ENCODE measurements at places on chromosomes 6 and 20.
A peak's percentile ranks its signal among the peaks of the same experiment; 100 is the strongest.

DNA sequence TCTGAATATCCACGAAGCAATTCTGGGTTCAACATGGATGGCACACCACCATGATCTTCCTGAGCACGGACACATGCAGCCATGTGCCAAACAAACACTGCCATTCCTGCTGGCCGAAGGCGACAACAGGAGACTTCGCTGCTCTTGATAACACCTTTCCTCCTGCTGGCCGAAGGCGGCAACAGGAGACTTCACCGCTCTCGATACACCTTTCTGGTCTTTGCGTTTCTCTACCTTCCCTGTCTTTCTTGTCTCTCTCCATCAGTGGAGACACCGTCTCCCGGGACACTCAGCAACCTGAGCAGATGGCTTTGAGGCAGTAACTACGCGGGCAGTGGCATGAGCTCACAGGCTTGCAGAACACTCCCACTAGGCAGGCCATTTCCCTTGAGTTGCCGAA, 54.9 kb upstream of the MPC1 start:
- DNase-seq = no peak

DNA sequence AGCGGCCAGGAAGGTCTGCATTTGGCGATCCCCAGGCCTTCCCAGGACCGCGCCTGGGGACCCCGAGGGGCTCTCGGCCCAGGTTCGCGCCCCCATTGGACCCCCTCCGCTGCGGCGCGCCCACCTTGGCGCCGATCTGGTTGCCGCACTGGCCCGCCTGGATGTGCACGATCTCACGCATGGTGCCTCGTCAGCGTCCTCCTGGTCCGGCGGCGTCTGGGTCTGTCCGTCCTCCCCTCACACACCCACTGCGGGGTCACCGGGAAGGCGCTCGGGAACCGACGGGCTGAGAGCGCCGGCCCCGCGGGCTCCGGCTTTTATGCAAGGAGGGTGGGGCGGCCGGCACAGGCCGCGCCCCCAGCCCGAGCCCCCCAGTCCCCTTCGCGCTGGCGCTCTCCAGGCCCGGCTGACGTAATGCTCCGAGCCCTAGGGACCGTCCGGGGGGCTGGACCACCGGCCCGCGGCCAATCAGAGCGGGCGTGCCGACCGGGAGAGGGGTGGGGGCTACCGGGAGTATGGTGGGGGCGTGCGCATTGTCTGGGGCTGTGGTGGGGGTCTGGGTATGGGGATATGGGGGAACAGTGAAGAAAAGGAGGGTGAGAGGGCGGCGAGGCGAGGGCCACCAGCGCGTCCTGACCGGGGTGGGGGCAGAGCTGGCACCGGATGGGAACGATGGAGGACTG, at the start of gene TUBB2B:
Gene TUBB2B (minus strand): TSS at position 291 of the 683 bp plus-strand sequence. CDS start 110 bp downstream, at position 181.
- DNase-seq = no peak

DNA sequence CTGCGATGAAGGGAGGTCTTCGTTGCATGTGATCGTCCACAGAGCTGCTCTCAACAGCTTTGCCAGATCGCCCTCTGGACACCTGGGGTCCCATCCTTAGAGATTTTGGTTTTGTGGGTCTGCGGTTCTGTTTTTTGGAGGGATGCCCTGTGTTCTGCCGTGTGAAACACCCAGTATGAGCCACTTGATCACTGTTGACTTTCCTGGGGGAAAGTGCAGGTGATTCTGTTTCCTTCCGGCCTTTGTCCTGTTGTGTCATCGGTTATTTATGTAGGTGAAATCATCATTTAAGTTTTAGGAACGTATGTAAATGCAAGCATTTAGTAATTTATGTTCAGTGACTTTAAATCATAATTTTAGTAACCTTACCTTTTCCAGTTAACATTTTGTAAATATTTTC, 56.4 kb upstream of the SLC22A1 start:
- DNase-seq = no peak

- DNase-seq = no peak
Measured at GRCh38 chr20:49561256-49561655, 6.7 kb downstream of the PTGIS start.

- no peak for DNase-seq
Measured at GRCh38 chr6:117932676-117933075, 25.6 kb downstream of the SLC35F1 start.

DNA sequence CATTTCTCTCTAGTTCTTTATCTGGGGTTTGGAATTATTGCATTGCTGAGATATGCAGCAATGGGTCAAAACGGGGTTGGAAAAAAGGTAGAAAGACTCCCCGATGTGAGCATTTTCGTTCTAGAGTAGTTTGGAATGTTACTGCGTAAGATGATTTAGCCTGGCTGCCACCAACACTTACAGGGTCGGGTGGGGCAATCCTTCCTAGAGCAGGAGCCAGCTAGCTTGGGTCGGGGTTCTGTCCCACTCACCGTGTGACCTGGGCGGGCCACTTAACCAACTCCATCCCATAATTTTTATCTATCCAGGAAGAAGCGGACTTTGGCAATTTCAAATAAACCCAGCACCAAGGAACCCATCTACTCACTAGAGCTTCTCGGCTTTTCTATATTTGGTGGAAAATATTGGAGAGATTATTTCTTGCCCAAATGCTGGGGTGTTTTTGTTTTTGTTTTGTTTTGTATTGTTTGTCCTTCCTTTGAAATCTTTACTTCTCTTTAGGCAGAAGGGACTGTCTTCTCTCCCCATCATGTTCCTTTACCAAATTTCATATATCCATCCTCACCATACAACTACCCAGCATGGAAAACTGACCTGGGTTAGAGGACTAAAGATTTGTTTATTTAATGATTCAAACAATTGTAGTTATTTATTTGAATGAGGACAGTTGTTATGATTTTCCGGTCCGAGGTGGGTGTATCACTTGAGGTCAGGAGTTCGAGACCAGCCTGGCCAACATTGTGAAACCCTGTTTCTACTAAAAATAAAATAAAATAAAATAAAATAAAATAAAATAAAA, 72.4 kb downstream of the GPX5 start:
- no peak for DNase-seq

DNA sequence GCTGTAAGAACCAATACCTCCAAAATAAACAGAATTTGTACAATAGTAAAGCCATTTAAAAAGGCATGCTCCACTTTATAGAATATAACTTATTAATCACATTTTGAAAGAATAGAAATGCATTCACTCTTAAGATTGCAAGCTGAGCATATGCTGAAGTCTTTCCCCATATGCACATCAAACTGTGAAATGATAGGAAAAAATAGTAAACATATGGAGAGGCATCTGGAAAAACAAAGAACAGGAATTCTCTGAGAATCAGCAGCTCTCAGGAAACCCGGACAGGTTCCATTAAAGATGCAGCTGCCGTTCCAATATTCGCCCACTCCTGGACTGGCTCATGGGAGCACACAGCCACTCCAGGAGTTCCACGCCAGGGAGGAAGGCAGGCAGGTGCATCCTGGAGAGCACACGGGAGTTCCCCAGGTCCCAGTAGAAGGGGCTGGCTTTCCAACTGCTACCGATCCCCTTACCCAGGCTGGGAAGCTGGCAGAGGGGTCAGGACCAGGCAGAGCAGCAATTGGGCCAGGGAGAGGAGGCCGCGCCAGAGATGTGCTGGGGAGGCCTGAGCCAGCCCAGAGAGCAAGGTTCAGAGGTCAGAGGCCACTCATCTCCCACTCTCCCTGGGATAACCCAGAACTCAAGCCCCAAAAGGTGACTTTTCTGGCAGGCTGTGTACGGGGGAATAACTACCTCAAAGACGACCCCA, 111.1 kb downstream of the DLL1 start:
- no peak for DNase-seq

DNA sequence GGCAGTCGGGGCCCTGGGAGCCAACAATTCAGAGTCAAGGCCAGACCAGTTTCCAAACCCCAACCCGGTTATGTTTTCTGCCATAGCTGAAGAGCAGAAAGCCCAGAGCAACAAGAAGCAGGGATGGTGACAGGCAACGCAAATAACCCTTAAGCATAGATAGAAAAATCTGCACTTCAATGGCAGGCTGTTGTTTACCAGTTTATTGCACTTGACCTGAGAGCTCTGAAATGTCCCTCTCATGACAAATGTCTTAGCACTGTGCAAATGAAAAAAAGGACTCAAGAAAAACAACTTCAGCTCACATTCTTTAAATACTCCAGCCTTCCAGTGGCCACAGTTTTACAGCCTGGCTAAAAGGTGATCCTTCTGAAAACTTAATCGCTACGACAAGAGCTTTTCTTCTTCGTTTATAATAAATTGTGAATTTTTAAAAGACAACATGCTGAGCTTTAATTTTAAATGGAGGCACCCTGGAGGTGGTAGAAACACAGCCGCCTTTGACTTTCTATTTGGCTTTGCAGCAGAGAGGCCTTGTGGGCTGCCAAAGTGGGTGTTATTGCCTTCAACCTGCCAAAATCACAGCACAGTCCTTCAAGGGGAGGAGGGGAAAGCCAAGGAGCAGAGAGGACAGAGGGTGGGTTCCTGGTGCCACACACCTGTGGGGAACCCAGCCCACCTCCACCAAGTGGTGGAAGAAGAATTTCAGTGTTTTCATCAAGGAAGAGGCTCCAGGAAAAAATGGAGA, 289.5 kb upstream of the CDYL start:
- no peak for DNase-seq

GRCh38 chr6:152399399-152399798, 237.8 kb downstream of the SYNE1 start:
- no peak for DNase-seq

DNA sequence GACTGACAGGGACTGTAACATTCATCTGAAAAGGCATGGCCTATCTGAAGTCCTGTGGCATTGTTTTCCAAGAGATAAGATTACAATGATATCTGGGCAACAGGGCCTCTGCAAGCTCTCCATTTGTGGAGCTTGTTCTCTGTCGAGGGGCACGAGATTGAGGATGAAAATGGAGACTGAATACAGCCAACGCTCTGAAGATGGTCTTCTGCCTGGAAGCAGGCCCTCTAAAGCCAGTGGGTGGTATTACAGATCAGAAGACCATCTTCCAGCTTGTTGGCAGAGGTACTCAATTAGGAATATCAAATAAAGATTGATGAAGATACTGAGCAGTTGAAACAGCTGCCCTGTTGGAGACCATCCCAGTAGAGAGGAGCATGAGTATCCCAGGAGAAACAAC, 288.2 kb downstream of the CENPW start:
- DNase-seq = no peak

DNA sequence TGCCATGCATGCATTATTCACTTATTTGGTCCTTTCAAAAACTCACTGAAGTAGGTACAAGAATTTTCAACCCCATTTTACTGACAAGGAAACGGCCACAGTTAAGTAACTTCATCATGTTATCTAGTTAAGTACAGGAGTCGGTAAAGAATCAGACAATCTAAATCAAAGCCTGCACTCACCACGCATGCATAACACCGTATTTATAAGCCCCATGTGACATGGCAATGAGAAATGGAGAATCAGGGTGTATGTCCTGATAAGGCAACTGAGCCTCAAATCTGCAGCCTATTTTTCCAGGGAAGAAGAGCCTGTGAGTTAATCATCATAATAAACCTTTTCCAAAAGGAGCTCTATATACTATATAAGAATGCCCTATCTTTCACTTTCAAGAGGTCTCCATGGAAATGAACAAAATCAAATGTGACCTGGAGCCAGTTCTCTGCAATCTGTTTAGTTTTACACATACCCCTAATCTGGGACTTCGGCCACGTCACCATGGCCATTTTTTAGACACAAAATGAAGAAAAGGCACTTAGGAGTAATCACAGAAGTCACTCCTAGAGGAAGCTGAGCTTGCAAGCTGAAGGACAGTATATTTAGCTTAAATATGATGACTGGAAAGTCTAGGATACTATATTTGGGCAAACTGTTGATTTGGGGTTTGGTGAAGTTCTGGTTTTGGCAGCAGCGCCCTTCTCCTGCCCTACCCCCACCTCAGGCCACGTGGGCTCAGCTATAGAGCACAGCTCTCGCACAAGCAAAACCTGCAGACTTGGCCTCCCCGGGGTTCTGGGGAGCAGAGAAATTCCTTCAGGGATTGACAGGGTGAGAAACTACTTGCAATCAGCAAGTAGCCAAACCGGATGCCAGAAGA, 19.2 kb downstream of the TRAM2 start:
- DNase-seq = no peak

GRCh38 chr6:89120371-89120770, 2.5 kb upstream of the SRSF12 start:
- no peak for DNase-seq

DNA sequence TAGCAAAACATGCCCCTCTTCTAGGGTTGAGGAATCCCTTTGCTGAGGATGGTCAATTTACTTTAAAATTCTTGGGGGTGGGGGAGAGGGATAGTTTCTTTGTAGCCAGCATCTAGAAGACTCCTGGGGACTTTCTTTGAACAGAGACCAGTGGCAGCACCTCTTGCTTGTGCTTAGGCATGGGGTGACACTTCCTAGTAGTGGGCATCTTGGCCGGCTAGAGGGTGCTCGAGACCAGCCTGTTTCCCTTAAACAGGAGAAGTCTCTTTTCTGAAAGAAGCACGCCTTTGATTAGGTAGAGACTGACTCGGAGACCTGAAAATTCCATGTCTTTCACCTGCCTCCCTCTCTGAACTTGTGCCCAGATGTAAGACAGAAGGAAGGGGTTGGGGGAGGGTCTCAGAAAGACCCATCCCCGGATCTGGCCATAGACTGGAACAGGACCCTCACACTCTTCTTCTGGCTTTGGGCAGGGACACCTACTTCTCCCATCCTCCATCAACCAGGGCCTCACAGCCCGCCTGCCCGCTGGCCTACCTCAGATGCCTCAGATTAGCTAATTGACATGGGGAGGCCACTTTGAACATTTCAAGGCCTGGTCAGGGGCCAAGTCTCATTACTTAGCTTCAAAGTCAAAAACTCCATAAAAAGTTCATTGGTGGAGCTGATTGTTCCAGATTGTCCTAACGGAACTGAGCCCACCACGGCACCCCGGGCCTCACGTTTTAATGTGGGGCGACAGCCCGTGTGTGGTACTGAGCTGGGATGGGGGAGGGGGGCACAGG, 172.2 kb downstream of the CDC5L start:
- DNase-seq = no peak

DNA sequence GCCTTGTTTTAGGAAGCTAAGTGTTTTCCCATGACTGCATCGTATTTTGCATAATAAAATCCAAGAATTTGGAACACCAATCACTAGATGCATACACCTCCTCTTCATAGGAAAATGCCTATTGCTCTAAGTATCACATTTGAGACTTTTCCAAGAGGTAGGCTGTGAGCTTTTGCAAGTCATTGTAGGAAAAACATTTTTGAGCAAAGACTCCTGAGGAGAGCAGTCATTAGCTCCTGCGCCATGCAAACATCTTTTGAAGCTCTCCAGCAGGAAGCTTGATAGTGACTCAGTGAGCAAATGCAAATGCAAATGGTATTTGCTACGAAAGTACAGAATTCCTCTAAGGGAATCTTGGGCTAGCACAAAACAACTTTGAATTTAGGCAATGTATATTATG, 750.4 kb downstream of the QKI start:
- DNase-seq = peak; percentile 49

DNA sequence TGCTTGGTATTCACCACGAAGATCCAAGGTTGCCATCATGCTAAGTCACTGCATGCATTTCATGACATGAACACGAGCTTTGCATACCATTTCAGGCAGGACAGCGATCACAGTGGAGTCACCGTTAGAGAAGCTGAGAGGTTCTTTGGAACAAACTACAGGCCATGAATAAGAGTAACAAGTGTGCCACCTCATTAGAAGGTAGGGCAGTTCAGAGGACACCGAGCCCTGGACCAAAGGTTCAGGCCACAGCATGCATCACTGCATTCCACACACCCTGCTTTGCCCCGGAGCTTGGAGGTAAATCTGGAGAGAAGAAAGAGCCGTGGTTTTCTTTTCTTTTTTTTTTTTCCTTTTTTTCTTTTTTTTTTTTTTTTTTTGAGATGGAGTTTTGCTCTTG, 66.9 kb upstream of the CDH4 start:
- no peak for DNase-seq
